NCI-H187 (cell line): ENCODE measurements at places on chromosomes 1 and 21.

GRCh38 chr1:1349256-1350012, at the start of gene DVL1:
Gene DVL1 (minus strand): TSS chr1:1349418. CDS start chr1:1349065, 353 bp downstream.
- no peak for DNase-seq

DNA sequence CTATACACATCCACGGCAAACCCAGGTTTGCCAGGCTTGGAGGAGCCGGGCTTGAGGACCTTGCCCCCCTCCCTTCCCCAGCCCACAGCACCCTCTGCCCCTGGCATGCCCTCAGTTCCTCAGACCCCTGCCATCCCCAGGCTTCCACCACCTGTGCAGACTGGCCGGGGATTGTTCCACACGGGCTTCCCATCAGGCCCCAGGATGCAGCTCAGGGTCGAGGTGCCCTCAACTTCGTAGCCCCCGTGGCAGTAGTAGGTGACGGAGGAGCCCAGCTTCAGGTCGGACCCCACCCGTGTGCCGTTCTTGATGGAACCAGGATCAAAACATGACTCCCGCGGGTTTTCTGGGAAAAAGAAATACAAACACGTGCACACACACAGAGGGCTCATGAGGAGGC, 163.8 kb downstream of the ZSCAN20 start:
- no peak for DNase-seq

GRCh38 chr1:4549930-4550329, 104.5 kb upstream of the AJAP1 start:
- no peak for DNase-seq

DNA sequence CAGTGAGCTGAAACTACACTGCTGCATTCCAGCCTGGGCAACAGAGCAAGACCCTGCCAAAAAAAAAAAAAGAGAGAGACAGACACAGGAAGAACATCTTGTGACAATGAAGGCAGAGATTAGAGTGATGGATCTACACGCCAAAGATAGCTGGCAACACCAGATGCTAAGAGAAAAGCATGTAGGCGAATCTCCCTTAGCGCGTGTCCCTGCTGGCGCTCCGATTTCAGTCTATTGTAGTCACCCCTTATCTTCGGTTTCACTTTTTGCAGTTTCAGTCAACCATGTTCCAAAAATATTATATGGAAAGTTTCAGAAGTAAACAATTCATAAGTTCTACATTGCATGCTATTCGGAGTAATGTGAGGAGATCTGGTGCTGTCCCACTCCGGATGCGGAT, 11.6 kb upstream of the BRDT start:
- DNase-seq: no peak

- no peak for DNase-seq
Observed at GRCh38 chr1:64019818-64020217, 183.6 kb upstream of the UBE2U start.

GRCh38 chr1:228837817-228838716, 102.8 kb downstream of the RHOU start:
- DNase-seq: no peak

DNA sequence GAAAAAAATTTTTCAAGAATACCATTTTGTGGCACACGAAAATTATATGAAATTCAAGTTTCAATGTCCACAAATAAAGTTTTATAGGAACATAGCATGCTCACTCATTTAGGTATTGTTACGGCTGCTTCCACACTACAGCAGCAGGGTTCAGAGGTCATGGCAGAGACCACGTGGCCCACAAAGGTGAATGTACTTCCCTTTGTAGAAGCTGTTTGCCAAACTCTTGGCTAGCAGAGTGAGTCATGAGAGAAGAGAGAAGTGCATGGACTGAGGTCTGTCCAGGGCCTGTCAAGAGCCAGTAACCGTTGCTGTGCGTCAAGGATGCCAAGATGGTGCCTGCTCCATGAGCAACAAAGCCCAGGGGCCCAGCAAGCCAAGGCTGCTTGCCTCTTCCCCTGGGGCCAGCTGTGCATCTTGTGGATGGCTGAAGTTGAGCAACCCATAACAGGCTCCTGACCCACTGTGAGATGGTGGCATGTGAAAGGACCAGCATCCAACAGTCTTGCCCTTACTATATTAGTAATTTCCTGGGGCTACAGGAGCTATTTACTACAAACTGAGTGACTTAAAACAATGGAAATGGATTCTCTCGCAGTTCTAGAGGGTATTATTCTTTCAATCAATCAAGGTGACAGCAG, 64.8 kb upstream of the ATP5PO start:
- DNase-seq: no peak

DNA sequence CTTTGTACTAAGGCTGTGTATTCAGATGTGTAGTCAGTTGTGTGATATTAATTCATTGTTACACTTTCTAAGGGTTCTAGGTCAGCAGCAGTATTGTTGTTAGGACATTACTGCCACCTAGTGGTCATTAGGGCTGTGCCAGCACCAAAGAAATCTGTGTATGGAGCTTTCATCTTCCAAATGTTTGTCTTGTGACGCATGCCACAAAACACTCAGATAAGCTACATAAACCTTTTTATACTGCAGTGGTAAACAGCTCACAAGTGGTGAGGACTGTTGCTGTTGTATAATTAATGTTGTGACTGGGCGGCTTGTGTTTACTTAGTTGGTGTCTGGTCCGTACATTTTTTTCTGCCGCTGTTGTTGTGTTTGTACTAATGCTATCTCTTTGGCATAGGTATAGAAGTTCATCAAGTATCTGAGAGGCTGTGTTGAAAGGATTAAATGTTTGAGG, 51.7 kb downstream of the S1PR1 start:
- DNase-seq: peak; percentile 7

DNA sequence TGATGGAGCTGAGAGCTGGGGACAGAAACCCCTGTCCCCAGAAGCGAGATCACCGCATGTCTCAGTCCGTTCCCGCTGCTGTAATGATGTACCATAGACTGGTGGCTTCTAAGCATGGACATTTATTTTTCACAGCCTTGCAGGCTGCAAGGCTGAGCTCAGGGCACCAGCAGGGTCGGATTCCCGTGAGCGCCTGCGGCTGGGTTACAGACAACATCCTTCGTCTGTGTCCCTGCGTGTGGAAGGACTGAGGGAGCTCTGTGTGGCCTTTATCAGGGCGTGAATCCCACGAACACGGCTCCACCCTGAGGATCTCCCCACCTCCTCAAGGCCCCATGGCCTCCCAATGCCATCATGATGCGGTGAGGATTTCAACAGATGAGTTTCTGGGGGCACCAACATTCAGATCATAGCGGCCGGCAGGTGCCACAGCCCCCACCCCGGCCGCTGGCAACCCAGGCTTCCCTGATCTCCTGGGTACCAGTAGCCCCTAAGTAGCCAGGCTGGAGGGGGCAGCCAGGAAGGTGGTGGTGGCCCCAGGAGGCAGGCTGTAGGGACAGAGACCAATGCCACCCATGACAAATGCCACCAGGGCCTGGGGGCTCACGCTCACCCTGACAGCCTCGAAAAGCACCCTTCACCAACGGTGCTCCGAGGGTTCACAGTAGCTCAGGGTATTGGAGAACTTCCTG, 104.4 kb downstream of the CRYAA start:
- DNase-seq: no peak

- DNase-seq: no peak
Observed at GRCh38 chr1:232355162-232356006, 274.5 kb downstream of the SIPA1L2 start.

- no peak for DNase-seq
Observed at GRCh38 chr1:200034761-200035396, 7.4 kb downstream of the NR5A2 start.

GRCh38 chr1:169527001-169527400, 41.3 kb upstream of the SLC19A2 start:
- DNase-seq: no peak

DNA sequence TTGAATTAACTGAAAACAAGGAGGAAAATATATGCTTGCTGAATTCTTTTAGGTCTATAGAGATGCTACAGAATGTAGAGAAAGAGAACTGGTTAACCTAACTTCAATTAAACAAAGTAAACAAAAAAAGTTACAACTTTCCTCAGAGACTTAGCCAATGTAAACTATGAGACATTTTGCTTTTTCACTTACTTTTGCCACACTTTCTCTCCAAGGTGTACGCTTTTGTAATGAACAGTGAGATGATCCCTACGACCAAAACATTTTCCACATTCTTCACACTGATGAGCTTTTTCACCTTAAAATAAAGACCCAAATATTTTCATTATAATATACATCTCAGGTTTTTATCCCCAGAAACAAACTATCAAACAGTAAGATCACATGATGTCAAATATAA, 28.3 kb upstream of the ASPM start:
- no peak for DNase-seq

- DNase-seq: no peak
Observed at GRCh38 chr1:210360852-210361477, 32.3 kb downstream of the HHAT start.

DNA sequence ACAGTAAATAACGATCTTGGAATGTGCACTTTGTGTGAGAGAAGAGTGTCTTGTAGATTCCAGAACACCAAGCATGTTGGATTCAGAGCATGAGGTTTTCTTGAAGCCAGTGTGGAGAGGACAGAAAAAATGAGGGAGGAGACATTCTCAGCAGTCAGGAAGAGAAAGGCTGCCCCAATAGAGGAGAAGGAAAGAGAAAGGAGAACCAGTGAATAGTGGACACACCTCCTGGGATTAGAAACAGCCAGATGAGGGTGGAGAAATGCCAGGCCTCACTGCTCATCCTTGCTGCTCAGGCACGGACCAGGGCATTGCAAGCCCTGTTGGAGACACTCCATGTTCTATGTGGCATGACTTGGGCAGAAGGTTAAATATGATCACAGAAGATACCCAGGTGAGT, 69.0 kb upstream of the KAZN start:
- DNase-seq: no peak

- no peak for DNase-seq
Observed at GRCh38 chr21:38377165-38378088, 120.6 kb downstream of the KCNJ15 start.

DNA sequence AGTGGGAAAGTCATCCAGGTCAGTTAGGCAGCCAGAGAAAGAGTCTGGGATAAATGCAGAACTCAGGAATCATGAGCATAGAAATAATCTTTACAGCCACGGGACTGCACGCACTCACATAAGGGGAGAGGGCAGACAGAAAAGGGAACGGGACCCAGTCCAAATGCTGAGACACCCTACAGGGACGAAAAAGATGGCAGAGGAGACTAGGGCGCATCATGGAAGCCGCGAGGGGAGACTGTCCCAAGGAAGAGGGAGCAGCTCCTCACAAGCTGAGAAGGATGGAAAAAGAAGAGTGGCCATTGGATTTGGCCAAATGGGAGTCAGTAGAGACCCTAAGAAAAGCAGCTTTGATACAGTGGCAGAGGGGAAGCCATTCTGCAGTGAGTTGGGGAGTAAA, 102.9 kb upstream of the TLR5 start:
- no peak for DNase-seq

DNA sequence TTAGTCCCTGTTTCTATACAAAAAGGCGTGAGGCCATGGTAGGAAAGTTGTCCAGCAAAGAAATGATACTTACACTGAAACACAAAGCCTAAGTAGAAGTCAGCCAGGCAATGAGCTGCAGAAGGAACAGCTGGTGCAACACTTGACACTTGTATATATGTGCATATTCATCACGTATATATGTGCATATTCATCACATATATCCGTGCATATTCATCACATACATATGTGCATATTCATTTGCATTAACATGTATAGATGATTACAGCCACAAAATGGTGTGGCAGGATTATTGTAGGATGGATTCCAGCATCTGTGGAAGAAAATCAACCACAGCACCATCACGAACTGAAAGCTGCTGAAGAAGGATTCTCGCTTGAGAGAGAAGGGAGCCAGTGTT, 189.0 kb upstream of the RGS18 start:
- no peak for DNase-seq

DNA sequence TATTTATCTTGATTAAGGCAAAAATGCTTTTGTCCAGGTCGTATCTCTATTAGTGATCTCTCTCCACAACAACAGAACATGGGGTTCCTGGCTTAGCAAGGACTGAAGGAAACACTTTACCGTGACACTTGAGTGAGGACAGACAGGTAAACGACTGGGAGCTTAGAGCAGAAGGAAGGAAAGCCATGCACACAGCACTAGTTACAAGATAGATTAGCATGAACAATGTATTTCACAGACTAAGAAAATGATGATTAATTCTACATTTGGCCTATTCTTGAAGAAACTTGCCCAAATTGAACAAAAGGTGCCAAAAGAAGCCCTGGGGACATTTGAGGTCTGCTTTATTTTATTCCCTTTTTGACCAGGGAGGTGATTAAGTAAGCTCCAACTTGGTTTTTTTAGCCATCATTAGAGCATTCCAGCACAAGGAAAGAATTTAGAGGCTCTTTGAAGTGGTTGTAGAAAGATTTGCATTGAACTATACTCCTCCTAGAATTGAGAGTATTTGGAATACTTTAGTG, 248.5 kb downstream of the USP25 start:
- DNase-seq: no peak

DNA sequence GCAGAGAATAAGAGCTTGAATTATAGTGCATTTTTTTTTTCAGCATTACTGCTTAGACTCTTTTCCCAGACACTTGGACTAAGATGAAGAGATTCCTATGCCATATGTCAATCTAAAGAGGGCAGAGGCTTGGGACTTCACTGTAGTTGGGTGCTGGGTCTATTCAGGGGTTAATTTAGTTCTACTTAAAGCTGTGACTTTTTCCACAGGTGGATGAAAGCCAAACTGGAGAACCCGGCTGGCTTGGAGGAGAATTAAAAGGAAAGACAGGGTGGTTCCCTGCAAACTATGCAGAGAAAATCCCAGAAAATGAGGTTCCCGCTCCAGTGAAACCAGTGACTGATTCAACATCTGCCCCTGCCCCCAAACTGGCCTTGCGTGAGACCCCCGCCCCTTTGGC, 104.8 kb downstream of the ATP5PO start:
- DNase-seq: no peak

- no peak for DNase-seq
Observed at GRCh38 chr21:27291006-27291405, 324.1 kb upstream of the ADAMTS5 start.

GRCh38 chr1:154886281-154887015, 16.4 kb upstream of the KCNN3 start:
- no peak for DNase-seq

DNA sequence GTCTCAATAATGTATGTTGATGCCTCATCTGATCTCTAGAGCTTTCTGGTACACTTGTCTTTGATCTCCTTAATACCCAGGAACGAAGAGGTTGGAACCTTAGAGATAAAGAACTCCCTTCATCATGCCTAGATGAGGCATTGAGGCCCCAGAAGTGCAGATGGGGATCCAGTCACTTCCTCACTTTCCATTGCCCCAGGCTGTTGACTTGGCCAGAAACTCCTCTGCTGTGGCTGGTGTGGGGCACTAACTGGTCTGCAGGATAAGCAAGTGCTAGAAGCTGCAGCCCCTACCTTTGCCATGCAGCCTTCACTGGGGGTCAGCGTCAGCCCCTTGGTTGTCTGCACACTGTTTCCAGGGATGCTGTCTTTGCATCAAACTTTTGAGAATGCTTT, 49.9 kb downstream of the STUM start:
- no peak for DNase-seq
